ENCODE measurements at places on chromosomes 2 and 18.

DNA sequence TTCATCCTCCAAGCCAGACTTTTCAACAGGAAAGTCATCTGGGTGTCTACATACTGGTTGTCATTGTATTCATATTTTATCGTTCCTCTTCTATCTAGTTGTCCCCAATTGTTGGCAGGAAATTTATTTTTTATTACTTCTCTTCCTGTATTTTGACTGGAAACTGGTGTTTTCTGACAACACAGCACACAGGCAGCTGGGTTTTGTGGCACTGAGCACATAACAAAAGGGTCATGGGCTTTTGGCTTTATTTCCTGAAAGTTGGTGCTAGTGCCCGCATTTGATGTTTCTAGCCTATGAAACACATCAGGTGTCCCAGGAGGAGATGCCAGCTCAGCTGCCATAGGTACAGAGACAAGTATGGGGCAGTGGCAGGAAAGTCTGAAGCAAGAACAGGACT lies 126.4 kb downstream of the TMEM17 start:
- no peak for DNase-seq

GRCh38 chr2:74387346-74387745 lies 7.2 kb upstream of the DCTN1 start:
- DNase-seq = no peak

DNA sequence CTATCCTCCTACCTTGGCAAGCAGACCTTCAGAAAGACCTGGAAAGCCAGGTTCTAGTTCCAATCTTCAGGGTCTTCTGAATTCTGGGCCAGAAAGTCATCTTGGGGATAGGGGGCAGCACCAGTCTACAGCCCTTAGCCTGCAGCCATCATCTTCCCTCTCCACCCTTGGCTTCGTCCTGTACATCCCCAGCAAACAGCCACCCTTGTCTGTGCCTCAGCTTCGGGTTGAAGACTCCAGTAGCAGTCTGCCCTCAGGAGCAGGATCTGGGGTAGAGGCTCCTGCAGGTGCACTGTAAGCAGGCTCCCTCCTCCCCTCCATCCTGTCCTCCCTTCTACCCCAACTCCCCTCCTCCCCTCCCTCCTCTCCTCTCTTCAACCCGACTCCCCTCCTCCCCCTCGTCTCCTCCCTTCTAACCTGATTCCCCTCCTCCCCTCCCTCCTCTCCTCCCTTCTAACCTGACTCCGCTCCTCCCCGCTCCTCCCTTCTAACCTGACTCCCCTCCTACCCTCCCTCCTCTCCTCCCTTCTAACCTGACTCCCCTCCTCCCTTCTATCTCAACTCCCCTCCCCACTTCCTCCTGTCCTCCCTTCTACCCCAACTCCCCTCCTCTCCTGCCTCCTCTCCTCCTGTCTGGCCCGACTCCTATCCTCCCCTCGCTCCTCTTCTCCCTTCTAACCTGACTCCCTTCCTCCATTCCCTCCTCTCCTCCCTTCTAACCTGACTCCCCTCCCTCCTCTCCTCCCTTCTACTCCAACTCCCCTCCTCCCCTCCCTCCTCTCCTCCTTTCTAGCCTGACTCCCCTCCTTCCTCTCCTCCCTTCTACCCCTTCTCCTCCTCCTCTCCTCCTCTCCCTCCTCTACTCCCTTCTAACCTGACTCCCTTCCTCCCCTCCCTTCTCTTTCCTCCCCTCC lies 90.1 kb upstream of the SMAD2 start:
- DNase-seq = no peak

- no peak for DNase-seq
Measured at GRCh38 chr18:31942291-31942998, 483 bp downstream of the TRAPPC8 start.

- DNase-seq = no peak
Measured at GRCh38 chr18:56593906-56594305, 44.5 kb downstream of the TXNL1 start.

DNA sequence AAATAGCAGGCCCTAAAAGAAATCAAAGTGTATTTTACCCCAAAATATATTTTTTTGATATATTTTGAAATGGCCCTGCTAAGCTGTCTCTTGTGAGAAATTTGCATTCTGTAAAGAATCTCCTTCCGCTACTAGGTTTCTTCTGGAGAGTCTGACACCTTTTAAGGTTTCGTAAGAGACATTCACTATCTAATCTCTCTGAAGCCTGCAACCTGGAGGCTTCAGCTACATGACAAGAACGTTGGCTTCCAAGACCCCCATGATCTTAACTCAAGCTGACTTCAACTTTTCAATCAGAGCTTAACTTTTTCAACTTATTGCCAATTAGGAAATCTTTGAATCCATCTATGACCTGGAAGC lies 1894.9 kb upstream of the LRRTM1 start:
- no peak for DNase-seq

DNA sequence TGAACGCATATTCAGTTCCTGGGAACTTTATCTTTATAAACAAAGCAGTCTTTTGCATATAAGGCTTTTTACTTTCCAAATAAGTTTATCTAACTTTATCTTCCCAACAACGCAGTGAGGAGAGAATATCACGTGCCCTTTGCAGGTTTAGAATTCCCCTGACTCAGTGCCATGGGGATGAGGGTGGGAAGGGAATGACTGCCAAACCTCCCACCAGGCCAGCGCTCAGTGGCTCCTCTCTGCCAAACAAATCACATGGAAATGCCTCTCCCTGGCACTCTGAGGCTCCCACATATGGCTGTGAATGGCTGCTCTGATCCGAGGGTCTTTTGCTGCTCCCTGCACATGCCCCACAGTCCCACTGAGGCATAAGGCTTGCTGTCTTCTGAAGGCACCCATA lies 158.3 kb downstream of the DNAH6 start:
- no peak for DNase-seq

DNA sequence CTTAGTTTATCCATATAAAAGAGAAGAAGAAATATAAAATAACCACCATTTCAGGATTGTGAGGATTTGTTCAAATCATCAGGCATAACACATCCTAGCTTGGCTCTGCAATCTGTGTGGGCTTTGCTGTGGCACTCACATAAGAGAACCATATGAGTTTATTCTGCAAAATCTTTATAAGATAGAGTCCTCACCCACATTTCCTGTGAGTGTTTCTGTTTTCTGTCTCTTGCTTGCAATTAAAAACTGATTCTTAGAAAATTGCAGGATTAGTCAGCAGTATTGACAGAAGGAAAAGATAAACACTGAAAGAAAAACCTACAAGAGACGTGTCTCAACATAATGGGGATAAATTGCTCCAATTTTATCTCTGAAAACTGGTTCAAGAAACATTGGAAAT lies 258.5 kb downstream of the RND3 start:
- DNase-seq = no peak

GRCh38 chr2:16664052-16664731 lies 1.4 kb downstream of the CYRIA start:
- DNase-seq = no peak

DNA sequence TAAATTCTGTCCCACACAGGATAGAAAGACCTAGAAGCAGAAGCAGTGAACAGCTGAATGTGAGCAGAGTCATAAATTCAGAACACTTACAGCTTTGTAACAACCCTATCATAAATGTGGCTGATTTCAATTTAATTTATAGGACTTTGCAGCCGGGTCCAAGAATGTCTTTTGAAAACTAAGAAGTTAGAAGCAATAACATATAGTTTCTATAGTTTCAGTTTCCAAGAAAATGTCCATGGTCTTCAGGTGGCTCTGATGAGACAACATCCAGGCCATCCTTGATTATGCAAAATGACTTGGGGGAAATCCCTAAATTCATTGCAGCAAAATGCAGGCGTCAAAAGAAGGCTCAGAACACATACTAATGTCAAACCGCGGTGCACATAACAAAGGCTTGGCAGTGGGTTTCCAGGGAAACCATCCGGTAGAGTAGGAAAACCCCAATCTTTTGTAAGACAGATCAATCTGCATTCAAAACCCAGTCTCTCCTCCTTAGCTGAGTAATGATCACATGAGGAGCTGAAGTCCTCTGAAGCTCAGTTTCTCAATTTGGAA lies 442.2 kb upstream of the ID2 start:
- no peak for DNase-seq

Data from stimulated activated CD4-positive, alpha-beta T cell treated with anti-CD3 and anti-CD28 coated beads, TNF-alpha, amount 100 ng/mL, for 1 hour (primary cell).